ENCODE measurements at places on chromosomes 12 and 14.
A peak's percentile ranks its signal among the peaks of the same experiment; 100 is the strongest.

DNA sequence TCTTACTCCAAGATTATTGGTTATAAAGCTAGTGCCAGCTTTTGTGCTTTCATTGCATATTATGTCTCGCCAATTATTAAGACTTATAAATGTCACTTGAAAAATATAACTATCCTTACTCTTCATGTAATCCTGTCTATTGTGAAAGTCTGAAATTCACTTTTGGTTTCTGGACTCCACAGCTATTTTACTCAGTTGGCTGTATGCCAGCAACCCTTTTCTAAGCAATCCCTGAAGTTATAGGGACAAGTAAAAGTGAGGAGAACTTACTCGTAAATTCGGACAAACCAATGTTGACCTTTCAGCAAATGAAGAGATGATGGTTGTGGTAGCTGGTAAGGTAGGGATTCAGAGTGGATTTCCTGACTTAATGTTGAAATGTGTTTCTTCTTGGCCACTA is 196.3 kb downstream of the NPAS3 start:
- DNase-seq: no peak

DNA sequence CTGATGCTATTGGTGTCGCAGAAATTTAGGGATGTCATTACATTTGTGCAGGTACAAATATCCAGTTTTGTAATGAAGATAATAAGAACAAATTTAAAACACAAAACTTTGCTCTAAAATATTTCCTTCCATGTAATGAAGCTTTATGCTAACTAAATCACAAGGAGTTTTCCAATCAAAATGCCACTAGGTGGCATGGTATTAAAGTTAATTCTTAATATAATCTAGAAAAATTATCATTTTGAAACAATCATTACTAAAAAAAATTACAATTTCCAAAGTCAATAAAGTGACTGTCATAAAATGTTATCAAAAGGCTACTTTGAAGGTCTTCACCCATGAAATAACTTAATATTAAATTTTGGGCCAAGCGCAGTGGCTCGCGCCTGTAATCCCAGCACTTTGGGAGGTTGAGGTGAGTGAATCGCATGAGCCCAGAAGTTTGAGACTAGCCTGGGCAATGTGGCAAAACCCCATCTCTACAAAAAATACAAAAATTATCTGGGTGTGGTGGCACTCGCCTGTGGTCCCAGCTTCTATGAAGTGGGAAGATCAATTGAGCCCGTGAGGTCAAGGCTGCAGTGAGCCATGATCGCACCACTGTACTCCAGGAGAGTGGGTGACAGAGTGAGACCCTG is 77.4 kb downstream of the KIF21A start:
- no peak for DNase-seq

DNA sequence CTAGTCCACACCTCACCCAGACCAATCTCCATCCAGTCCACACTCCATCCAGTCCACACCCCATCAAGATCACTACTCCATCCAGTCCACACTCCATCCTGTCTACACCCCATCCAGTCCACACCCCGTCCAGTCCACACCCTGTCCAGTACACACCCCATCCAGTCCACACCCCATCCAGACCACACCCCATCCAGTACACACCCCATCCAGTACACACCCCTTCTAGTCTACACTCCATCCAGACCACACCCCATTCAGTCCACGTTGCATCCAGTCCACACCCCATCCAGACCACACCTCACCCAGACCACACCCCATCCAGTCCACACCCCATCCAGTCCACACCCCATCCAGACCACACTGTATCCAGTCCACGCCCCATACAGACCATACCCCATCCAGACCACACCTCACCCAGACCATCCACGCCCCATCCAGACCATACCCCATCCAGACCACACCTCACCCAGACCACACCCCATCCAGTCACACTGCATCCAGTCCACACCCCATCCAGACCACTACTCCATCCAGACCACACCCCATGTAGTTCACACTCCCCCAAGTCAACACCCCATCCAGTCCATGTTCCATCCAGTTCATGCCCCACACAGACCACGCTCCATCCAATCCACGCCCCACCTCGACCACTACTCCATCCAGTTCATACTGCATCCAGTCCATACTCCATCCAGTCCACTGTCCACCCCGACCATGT is 116.6 kb upstream of the RTL1 start:
- DNase-seq: no peak

DNA sequence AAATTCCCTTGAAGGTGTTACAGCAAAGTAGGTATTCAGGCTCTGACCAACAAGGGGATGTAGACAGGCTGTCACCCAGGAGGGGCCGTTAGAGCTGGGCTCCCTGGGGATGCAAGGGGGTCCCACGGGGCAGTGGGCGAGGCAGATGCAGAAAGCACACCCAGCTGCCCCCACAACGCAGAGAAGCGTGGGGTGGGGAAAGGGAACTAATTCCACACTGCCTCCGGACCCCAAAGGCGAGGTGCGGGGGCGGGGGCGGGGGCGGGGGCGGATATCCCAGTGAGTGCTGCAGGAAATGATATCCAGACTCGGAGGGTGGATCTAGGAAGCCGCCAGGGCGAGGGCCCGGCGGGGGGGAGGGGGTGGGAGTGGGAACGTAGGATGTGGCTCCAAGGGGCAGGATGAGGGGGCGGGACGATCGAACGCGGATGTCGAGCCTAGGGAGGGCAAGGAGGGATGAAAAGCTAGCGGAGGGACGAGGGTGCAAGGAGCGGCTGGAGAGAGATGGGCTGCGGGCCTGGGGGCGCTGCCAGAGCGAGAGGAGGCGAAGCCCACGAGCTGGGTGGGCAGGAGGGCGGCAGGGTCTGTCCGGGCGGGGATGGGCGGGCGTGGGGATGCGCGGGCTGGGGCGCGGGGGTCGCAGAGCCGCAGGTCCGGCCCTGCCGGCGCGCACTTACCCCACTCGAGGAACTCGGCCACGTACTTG is 874 bp downstream of the CDC42BPB start:
- DNase-seq: no peak

DNA sequence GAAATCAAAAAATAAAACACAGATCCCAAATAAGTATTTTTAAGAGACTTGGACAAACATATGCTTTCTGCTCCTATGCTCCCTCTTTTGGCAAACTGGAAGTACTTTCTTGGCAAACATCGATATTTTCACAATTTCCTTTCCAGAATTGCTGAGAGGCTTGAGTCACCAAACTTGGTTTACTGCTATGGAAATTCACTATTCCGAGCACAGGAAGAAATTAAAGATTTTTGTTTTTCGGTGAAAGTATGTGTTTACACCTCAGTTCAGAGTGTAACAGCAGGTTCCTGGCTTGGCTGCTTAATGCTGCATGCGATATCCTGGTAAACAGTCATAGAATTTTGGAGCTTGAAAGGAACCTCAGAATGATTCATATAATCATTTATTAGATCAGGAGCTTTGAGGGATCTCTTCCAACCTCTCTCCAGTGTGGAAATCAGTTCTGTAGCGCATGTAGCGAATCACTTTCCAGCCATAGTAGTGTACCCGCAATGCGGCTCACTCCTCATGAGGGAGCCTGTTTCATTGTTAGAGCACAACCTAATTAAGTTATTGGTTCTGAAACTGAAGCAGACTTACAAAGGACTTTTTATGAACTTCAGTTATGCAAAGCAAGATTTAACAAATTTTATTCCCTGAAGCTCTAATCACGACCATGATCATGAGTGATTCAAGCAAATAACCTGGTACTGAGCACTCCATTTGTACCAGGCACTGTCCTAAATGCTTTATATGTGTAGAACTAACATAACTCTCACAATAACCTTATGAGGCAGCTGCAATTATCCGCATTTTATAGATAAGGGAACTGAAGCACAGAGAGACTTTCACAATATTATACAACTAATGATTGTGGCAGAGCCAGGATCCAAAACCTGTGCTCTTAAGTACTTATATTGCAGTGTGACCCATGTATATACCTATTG is 56.4 kb upstream of the ATP2A2 start:
- DNase-seq: no peak

DNA sequence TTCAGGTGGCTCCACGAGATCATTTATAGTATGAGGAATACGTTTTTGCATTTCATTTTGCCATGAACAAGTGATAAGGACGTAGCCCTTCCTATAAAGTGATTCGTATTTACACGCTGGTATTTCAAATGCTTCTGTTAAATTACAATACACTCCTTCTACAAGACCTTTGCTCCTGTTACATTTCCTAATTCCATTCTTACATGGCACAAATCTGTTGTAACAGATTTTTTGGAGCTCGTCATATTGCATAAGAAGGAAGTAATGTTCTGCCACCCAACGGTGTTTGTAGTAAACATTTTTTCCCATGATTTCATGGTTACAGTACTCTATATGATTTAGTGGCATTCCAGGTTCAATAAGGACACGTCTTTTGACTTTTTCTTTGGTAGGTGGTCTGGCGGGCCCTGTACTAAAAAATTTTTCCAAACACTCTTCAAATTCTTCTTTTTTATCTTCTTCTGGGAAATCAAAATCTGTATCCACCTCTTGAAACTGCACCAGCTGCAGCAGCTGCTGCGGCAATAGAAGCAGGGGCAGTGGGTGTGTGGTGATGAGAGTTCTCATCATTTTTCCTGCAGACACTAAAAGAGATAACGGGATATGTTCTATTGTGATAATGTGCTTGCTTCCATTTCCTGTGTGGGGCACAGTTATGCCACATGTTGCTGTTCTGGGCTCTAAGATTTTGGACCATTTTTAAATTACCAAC is 4.2 kb downstream of the RNASE9 start:
- no peak for DNase-seq

DNA sequence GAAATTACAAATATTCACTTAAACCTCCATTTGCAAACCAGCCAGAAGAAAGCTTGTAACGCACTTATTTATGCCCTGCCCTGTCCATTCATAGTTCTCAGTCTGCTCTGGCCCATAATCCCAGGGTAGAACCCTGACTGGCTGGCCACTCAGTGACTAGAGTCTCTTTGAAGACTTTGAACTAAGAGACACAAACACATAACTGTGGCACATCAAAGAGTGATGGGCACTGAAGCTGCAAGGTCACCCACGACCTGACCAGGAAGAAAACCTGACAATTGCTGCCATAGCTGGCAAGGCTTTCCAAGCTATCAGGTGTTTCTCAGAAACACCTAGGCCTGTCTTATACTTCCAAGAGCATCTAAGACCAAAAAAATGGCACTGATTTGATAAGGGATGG is 28.7 kb downstream of the SLC41A2 start:
- DNase-seq: no peak

GRCh38 chr12:18878676-18879180 is 140.8 kb downstream of the CAPZA3 start:
- no peak for DNase-seq

- peak; percentile 89 for DNase-seq
Observed at GRCh38 chr14:51507906-51508511, 143.7 kb upstream of the FRMD6 start.

DNA sequence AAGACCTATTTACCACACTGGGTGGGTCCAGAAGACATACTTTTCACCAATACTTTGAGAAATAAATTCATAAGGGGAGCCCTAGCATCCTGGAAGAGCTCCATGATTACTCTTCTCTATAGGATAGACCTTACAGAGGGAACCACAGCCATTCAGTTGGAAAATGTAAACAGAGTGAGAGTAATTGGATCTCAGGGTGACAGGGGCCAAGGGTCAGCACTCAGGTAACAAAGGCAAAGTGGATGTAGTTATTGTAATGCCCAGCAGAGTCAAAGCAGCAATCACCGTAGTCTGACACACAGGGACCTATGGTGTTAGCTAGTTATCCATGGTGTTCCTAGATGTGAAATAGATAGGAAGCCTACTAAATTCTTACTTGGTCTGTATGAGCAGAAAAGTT is 10.8 kb upstream of the GTF2A1 start:
- DNase-seq: no peak

DNA sequence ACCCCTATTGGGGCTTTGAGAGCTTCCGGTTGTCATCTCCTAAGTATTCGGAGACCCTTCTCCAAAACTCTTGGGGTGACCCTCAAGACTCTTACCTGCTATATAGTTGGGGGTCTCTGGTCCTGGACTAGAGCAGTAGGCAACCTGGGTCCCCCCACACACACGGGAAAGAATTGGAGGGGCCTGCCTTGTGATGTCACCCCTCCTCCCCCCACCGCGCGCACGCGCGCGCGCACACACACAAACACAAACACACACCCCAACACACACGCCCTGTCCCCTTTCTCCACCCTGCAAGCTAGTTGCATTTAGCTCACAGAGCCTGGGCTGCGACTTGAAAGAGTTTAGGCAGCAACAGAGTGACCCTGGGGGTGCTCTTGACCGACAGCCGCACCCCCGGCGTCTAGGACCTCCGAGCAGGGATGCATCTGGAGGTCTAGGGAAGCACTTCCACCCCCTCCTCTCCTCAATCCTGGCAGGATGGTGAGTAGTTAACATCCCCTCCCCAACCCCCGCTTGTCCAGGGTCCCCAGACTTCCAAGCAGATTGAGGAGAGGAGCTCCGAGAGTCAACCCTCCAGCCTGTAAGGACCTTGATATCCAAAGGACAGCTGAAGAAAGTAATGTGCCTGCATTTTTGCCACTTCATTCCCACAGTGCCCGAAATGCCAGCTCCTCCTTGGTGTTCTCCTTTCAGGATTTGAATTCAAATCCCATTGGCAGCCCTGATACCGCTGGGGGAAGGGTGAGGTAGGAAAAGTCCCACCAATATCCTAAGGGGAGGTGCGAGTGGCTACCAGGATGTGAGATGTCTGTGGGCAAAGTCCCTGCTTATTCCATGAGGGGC is 1.4 kb upstream of the DNAJC14 start:
- DNase-seq: peak; percentile 76

- DNase-seq: no peak
Observed at GRCh38 chr14:93120517-93120916, 4.8 kb upstream of the ITPK1 start.

Measured in posterior cingulate gyrus (tissue), 11 donors.